Tongue (tissue), 3 donors: ENCODE measurements at places on chromosomes 13 and 19.

- DNase-seq: no peak
These were observed 1.1 kb downstream of the ZNF653 start for GRCh38 chr19:11504502-11505031.

GRCh38 chr13:73981595-73981994 lies 152.6 kb downstream of the KLF12 start:
- DNase-seq: no peak

DNA sequence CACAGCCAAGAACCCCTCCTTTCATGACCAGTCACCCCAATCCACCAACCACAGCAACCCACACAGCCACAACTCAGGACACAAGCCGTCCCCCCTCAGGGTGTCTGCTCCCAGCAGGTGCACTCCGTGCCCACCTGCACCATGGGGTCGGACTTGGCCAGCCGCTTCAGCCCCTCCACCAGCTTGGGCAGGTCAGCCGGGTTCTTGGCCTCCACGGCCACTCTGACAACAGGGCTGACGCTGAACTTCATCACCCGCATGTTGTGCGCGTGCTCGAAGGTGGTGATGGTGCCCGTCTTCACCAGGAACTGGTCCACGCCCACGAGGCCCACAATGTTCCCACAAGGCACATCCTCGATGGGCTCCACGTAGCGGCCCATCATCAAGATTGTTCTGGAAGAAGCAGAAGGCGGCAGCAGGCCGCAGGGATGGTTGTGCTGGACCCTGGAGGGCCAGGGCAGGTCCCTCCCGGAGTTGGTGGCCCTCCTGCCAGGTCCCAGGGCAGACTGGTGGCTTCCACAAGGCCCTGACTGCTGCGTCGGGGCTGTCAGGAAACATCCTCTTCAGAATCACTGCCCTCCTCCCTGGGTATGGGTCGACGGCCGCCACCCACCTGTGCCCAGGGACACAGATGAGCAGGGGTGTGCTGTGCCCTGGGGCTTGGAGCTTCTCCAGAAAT lies 5.5 kb downstream of the EEF2 start:
- DNase-seq: no peak

DNA sequence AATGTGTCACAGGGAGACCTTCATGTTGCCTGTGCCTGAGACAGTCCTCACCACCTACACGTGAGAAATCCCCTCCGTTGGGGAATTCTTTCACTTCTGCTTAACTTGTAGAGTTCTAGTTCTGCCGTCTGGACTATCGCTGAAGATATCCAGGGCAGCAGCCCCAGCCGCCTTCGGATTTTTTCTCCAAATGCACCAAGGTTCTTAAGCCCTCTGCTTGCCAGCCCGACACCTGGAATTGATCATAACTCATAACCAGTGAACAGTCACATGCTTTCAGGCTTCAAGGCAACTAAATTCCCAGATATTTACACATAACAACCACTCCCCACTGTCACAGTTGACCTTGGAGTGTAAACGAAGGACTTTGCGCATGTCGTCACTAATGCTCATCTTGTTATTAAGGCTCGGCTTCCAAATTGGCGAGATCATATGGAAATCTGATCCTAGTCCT lies 114.4 kb downstream of the RAB20 start:
- peak; percentile 56 for DNase-seq

GRCh38 chr13:20565115-20565736 lies 1.7 kb upstream of the IFT88 start:
- no peak for DNase-seq

GRCh38 chr13:73816702-73817101 lies 317.5 kb downstream of the KLF12 start:
- DNase-seq: no peak

GRCh38 chr19:2804156-2805004 lies 15.3 kb upstream of the ZNF554 start:
- no peak for DNase-seq
